ENCODE measurements at places on chromosomes 1 and 21.

DNA sequence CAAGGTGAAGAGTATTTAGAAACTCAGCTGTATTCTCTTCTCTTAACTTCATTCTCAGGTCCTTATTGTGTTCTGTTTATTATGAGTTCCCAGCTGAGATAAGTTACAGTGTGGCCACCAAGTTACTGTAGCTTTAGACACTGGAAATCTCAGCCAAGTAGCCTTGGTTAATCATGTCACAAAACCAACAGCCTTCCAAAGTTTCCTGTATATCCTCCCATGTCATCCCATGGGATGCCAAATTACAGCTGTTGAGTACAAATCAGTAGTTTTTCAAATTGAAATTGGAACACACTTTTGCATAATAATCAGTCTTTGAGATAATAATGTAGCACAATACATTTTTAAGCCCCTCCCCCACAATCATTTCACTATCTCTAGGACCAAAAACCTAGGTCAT lies 10.7 kb downstream of the ADAMTS5 start:
- no peak for DNase-seq

DNA sequence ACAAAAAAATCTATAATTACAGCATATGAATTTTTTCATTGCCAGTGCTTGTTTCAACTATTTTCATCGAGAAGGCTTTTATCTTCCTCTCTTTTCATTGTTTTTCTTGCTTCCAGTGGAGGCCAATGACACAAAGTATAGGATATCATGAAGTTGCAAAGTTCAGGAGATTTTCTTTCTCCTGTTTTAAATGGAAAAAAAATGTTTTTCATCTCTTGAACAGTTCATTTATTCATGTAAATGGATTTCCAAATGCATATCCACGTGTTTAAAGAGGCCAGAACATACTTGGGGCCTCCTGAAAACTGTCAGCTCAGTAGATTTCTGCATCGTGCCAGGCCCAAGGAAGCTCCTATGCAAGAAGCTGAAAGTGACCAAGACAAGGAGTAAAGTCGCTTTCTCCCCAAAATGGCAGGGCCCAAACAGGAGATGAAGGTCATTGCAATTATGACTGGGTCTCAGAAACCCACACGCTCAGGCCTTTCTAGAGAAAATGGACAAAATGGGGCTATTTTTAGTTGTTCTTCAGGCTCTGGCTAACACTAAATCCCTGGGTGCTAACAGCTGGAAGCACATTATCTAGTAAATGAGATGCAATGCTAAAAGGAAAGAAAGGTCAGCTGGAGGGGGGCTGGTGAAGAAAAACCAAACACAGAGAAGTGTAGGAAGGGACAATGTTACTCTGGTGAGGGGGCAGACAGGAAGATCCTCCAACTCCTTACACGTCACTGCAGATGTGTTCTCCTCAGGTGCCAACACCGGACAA lies 136.9 kb upstream of the C8B start:
- DNase-seq = no peak

DNA sequence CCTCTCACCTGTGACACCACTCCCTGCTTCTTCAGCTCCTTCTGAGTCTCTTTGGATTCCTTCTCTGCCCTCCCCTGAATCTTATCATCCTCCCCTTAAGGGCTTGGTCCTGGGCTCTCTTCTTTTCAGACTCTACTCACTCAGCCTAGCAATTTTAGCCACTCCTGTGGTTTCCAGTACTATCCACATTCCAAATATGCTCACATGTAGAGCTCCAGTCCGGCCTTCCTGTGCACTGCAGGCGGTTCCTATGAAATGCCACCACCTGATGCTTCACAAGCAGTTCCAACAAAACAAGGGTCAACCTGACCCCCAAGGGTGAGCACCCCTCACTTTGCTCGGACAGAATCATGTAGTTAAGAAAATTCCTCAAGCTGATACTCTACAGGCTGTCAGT lies 35.9 kb downstream of the MAB21L3 start:
- no peak for DNase-seq

GRCh38 chr21:18403735-18404450 lies at the start of gene TMPRSS15:
Gene TMPRSS15 (minus strand): TSS chr21:18403785. CDS start chr21:18403622, 163 bp downstream.
- peak; percentile 30 for DNase-seq

GRCh38 chr1:206693029-206693428 lies 8.3 kb downstream of the MAPKAPK2 start:
- peak; percentile 80 for DNase-seq

DNA sequence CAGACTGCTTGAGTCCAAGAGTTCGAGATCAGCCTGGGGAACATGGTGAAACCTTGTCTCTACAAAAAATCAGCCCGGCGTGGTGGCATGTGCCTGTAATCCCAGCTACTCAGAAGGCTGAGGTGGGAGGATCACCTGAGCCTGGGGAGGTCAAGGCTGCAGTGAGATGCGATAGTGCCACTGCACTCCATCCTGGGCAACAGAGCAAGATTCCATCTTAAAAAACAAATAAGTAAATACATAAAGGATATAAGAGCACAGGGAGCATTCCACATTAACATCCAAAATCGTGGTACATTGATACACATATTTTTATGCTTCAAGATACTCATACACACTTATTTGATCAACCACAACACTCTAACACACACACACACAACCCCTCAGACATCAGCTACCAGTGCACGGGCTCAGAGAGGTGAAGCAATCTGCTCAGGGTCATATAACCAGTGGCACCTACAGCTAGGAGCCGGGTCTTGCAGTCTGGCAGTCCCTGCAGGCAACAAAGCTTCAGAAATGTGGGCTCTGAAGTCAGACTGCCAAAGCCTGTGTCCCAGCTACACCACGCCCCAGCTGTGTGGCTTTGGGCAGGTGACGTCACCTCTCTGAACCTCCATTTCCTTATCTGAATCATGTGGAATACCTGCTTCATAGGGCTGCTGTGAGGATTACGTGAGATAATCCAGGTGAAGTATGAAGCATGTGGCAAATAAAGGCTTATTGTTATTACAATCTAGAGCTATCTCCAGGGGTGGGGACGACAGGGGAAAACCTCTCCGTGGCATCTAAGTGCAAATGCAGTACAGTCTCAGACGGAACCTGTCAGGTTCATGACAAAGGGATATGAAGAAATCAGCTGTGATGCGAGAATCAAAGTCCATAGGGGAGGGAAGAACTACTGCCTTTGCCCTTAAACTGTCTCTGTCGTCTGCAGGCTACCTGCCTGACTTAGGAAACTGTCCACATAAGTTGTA lies 4.8 kb upstream of the CRYBG2 start:
- DNase-seq = no peak

GRCh38 chr21:37514038-37514667 lies 147.6 kb downstream of the DYRK1A start:
- DNase-seq = no peak

DNA sequence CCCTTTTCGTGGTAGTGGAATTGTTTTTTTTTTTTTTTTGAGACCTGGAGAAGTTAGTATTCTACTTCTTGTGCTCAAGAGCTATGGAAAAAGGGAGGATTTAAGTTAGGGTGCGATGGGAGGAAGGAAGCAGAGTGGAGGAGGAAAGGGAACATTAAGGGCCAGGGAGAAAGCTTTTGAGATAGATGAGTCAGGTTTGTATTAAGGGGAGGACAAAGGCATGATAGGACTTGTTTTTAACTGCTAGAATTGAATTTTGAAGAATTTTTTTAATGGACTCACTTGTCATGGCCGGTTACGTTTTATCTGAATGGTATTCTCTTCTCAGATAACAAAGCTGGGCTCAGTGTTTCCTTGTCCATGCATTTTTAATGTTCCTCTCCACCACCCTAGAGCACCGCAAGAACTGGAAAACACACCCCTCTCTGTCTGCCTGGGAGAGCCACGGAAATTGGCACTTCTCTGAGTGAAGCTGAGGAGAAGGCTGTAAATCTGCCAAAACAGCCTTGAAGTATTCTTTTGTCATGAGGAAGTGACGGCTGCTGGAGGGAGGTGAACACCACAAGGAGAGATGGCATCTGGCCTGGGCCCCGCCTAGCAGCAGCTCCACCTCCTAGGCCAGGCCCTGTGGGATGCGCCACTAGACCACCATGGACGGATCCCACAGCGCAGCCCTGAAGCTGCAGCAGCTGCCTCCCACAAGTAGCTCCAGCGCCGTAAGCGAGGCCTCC lies 3.5 kb downstream of the NIPAL3 start:
- DNase-seq = peak; percentile 67

DNA sequence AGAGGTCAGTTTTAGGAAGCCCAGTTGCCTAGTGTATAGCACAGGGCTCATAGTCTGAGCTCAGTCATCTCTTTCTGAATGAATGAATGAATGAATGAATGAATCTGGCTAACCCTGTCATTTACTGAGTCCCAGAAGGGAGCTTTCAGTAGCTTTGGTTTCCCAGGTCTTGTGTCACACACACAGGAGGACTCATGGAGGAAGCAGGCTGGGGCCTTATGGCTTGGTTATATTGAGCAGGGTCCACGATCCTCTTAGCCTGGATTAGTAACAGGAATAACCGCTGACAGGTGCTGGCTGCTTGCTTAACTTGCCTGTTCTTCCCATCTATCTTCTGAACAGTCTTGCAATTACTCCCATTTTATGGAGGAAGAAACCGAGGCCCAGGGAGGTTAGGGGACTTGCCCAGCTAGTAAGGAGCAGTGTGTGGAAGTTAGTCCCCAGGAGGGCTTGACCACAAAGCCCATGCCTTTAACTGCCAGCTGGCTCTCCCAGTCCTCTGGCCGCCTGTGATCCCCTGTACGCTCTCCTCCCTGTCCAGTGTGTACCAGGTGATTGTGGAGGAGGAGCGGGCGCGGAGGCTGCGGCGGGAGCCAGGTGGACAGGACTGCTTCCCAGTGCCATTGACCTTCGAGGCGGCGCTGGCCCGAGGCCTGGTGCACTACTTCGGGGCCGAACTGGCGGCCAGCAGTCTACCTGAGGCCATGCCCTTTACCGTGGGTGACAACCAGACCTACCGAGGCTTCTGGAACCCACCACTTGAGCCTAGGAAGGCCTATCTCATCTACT lies 46.0 kb downstream of the PTPRU start:
- no peak for DNase-seq

- no peak for DNase-seq
Measured at GRCh38 chr1:4021136-4021973, 121.3 kb upstream of the C1orf174 start.

DNA sequence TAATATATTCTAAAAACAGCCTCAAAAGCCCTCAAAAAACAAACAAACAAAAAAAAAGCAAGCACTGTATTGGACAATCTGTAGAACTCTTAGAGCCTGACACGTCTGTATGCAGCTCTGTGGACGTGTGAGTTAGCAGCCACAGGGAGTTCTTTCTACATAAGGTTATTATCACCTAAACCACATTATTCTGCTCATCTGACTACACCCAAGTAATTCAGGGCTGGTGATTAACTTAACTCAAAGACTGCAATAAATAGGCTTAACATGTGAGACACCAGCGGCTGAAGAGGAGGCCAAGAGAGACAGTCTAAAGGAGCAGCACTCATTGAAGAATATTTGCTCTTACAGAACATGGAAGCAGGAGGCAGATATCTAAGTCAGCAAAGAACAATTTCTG lies 316.0 kb downstream of the VAV3 start:
- DNase-seq = peak; percentile 55

DNA sequence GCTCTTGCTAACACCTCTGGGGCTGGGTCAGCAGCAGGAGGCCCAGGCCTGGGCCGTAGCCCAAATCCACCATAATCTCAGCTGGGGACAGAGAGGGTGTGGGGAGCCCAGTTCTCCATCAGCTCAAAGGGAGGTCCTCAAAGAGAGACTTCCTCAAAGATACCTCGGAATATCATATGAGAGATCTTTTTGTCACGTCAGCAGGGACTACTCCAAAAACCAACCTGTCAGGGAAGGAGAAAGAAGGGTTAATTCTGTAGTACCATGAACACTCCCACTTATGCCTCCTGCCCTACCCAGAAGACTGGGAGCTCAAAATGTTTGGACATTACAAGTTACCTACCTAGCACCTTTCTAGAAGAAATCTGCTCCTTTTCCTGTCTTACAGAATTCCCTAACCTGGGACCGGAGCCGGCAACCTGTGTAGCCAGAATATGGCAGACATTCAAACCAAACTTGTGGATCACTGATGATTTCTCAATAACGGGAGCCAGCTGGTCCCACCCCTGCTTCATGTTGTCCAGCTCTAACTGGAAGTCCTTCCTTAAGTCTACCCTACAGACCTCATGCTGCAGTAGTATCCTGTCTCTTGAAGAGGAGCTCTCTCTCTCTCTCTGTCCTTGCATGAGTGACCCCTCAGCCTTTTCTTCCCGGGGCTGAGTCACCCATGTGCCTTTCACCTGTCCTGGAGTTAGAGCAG lies 4.8 kb downstream of the RSPO1 start:
- DNase-seq = no peak

DNA sequence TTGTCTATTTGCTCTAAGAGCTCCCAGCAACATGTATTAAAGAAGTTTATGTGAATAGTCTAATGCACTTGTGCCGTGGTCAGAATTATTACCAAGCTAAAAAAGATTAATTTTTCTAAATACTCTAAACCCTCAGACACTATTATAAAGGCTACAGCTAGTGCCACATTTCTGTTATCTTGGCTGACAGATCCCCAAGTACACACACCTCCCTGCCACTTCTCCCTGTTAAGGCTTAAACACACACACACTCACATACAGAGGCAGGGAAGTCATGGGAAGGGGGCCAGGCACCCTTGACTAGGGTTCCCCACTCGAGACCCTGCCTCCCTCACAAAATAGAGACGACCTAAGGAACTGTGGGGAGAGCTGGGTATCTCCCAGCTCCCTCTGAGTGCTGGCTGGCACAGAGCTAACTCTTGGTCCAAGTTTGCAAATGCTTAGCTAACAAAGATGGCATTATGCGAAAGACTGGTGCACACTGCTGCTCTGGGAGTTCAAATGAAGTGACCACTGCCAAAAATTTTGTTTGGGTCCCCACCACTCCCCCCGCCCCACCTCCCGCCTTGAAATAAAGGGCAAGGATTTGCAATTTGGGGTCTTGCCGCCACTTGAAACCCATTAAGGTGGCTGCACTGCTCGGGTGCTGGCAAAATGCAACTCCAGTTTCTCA lies 9.8 kb downstream of the SSBP3 start:
- DNase-seq = no peak

DNA sequence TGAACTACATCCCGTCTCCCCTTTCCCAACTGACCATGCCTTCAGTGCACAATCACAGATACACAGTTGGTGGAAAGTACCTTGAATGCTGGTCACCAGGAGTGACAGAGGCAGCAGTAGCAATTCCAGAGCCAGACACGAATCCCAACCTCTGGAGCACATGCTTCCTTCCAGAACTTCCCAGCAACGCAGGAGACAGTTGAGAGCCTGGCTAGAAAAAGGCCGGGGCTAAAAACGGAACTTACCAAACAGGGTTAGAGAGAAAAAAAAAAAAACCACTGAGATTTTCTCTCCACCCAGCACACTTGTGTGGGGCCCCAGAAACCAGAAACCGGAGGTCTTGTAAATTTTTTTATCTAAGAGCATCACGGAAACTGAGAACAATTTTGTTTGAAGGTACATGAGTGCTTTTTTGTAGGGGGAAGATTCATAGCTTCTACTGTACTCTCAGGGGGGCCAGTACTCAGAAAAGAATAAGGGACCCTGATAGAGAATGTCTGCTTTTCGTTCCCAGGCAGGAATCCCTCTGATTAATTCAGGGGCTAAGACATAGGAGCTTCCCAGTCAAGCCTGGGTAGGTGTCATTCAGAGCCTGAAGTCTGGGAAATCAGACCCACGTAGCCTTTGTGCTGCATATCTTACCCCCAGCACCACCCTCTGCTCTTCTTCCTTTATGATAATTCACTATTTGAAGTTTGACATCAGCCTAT lies at the start of gene CD48:
TSS of gene CD48 (minus strand) at position 221 of the 710 bp plus-strand sequence. CDS start at position 162, 59 bp downstream.
- DNase-seq = no peak

- DNase-seq = no peak
Measured at GRCh38 chr1:155107309-155108264, 20.1 kb upstream of the EFNA1 start.

GRCh38 chr21:37855647-37856625 lies 60.3 kb downstream of the KCNJ6 start:
- peak; percentile 85 for DNase-seq

GRCh38 chr1:200228081-200228480 lies 181.8 kb downstream of the ZNF281 start:
- DNase-seq = no peak

Data from fibroblast of skin of right biceps (primary cell).